ENCODE measurements at places on chromosomes 11 and 22.

- no peak for DNase-seq
Measured at GRCh38 chr11:57321388-57322255, 3.1 kb downstream of the TNKS1BP1 start.

- no peak for DNase-seq
Measured at GRCh38 chr22:36398601-36399471, 11.1 kb upstream of the MYH9 start.

DNA sequence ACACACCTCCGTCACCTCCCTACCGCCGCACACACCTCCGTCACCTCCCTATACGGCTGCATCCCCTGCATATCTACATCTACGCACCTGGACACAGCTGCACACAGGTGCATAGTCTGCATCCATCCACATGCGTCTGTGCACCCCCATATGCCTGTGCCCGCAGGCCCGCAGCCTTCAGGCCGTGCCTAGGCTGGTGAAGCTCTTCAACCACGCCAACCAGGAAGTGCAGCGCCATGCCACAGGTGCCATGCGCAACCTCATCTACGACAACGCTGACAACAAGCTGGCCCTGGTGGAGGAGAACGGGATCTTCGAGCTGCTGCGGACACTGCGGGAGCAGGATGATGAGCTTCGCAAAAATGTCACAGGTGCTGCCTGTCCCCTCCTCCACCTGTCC lies 4.8 kb downstream of the PKP3 start:
- no peak for DNase-seq

- DNase-seq: no peak
Measured at GRCh38 chr22:23984430-23984829, 4.5 kb downstream of the GSTT2 start.

GRCh38 chr11:73317803-73318202 lies 9.7 kb downstream of the ARHGEF17 start:
- DNase-seq: no peak

DNA sequence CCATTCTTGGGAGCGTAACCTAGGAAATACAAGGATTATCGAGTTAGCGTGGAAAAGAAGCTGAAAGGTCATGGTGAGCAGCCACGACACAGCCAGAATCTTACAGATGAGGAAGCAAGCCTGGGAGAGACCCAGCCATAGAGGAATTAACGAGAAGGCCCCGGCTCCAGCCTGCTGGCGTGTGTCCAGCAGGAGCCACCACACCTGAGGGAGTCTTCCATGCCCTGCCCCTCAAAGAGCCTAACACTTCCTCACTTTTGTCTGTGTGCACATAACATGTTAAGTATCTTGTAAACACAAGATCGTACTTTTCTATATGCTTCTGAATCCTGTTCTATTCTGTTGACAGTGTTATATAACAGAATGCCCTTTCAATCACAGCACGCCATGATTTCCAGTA lies 18.1 kb downstream of the CECR2 start:
- no peak for DNase-seq

DNA sequence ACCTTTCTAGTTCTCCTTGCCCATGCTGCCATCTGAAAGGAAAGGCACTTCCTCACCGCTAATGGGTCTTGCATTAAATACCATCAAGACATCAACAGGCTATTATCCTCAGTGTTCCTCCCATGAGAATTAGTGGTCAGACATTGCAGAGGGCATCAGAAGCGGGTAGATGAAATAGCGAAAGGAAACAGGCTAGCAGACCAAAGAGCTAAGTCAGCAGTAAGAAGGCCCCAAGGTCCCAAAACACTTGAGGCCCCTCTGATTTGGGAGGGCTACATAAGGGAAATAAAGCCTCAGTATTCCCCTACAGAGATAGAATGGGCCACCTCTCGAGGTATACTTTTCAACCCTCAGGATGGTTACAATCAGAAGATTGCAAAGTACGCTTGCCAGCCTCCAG lies 12.9 kb downstream of the KCNJ11 start:
- no peak for DNase-seq
